CD4-positive, alpha-beta T cell treated with Interleukin-12 subunit alpha and Interleukin-12 subunit beta, for 1 hour (primary cell): ENCODE measurements at places on chromosomes 2 and 18.

DNA sequence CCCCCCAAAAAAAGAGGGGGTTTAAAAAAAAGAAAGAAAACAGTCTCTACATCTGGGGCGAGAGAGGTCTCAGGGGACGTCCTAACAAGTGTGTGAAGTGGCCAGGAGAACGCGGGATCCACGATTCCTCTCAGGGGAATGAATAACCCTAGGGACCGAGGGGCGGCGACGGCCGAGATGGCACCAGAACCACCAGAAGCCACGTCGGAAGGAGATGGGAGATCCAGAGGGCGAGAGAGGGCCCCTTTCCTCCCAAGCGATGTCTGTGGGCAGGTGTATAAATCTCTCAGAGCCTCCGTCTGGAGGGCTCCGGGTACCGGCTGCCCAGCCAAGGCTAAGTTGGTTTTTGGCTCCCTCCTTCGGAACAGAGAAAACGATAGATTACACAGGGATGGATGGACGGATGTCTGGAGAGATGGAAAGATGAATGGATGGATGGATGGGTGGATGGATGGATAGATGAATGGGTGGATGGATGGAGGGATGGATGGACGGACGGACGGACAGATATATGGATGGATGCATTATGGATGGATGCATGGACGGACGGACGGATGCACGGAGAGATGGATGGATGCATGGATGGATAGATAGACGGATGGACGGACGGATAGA, 1.7 kb downstream of the EPHA4 start:
- peak; percentile 27 for DNase-seq

- no peak for DNase-seq
These were observed 204.6 kb downstream of the ARHGAP15 start for GRCh38 chr2:143333847-143334246.

- DNase-seq, result no peak
These were observed 2.8 kb downstream of the C1D start for GRCh38 chr2:68059784-68060525.

GRCh38 chr2:189179570-189179950, at the start of gene COL5A2:
TSS of gene COL5A2 (minus strand) at chr2:189179761. CDS start at chr2:189179604, 157 bp downstream.
- DNase-seq, result no peak

- no peak for DNase-seq
These were observed 68.2 kb upstream of the CAB39 start for GRCh38 chr2:230644356-230644935.

DNA sequence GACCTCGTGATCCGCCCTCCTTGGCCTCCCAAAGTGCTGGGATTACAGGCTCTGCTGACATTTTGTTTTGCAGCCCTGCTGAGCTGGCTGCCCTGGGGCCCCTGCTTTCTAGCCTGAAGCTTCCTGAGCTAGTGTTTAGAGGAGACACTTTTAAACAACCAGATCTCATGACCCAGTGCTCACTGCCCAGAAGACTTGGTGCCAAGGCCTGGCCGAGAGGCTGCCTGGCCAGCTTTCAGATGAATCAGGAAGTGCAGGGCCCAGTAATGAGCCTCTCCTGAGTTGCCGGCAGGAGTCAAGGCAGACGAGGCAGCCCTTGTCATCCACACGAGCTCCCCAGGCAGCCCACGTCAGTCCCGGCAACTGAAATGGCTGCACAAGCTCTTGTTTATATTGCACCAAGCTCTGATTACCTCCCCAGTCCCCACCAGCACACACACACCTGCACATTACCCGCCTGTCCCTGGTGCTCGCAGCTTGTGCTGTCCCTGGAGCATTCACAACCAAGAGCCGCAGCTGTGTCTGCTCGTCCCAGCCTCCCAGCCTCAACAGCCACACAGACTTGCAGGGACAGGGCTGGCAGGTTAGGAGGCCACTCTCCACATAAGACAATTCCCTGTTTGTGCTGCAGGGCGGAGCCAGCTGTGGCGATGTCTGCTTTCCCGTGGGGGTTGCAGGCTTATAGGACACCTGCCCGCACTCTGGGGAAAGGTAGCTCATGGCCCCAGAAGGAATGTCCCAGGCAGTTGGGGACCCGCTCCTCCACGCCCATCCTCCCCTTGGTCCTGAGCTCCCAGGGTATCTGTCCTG, 331.2 kb upstream of the MYT1L start:
- no peak for DNase-seq

DNA sequence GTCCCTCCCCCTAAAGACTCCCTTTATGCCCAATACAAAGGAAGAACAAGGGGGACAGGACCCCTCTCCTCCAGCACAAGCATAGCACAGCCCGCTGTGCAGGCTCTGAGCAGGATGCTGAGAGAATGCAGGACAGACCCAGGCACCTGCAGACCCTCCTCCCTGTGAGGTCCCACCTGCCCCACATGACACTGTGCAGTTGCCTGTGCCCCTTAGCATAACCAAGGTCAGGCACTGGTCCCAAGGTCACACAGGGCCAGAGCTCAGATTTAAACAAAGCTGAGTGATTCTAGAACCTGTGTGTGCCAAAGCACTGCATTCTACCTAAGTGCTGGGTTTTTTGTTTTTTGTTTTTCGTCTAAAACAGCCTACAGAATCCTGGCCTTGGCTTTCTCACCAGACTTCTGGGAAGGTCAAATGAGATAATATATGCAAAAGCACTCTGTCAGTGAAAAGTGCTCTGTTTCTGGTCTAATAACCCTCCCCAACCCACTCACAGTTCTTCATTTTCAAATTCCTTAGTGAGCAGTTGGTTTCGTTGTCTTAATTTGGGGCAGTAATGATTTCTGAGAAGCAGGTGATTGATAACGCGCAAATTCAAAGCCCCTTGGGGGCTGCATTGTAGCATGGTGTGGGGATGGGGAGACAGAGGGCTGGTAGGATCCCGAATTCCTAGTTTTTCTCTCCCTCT, 125.7 kb downstream of the KCTD1 start:
- no peak for DNase-seq

DNA sequence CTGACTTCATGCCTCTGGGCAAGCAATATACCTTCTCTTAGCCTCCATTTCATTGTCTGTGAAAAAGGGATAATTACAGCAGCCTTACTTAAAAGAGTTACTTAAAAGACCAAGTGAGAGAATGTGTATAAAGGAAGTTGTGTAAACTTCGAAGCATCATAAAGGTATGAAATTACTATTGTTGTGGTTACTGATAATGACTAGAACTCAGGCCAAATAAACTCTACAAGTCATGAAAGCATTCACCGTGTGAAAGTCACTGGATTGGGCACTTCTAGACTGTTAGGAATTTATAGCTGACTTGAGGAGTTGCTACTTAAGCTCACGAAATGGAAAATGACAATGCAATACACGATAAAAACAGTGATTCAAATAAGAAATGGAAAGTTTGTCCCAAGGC, 67.4 kb upstream of the HAAO start:
- DNase-seq, result no peak

- DNase-seq, result no peak
These were observed 319.5 kb upstream of the NXPH2 start for GRCh38 chr2:139099721-139100120.

DNA sequence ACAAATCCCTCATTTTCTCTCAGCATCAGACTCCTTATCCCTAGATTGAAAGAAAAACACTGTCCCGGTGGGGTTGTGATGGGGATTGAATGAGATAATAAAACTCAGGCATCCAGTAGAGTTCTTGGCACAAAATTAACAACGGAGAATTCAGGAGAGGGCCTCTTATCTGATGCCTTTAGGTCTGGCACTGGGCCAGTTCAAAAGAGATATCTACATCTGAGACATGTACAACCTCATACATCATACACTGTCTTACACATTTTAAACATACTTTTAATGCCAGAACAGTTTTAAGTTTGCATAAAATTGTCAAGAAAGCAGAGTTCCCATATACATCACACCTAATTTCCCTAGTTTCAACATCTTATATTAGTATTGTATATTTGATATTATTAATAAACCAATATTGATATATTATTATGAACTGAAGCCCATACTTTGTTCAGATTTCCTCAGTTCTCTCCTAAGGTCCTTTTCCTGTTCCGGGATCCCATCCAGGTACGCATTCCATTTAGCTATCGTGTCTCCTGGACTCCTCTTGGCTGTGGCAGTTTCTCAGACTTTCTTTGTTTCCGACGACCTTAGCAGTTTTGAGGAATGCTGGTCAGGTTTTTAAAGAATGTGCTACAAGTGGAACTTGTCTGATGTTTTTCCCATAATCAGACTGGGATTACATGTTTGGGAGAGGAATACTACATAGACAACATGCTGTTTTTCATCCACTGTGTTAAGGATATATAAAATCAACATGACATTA, 27.8 kb downstream of the NXPH2 start:
- no peak for DNase-seq

- DNase-seq, result no peak
These were observed 227.0 kb upstream of the COPS8 start for GRCh38 chr2:236858661-236859060.

GRCh38 chr18:32048507-32049091, 30.0 kb downstream of the RNF125 start:
- peak; percentile 20 for DNase-seq

- DNase-seq, result no peak
These were observed 226.2 kb upstream of the TNP1 start for GRCh38 chr2:217086038-217086522.

DNA sequence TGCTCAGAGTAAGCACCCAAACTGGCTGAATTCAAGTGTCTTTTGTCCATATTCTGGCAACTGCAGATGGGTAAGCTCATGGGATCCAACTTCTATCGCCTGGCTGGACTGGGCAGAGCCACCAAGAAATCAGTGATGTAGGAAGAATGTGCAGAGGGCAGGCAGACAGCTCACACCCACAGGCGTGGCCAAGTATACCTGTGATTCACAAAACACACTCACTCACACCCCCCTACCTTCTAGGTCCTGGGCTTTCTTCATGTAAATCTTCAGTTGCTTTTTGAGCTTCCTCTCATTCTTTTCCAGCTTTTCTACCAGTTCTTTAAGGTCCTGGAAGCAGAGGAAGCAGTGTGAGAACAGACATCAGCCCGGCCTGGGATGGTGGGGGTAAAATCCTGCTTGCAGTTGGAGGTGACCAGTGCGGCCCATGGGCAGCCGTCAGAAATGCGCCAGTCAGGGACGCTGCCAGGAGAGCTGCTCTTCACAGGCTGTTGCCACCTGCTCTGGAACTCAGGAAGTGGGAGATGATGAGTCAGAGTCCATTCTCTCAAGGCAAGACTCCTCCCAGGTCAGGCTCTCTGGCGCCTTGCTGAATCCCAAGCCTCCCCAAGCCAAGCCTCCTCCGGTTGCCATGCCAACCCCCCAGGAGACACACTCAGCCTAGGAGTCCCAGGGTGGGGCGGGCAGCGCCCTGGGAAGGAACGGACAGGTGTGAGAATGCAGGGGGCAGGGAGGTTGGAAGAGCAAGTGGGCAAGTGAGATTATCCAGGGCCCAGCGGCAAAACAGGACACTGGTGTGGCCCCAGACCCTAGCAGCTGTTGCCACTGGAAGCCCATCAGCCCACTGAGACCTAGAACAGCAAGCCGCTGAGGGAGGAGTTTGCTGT, 36.2 kb upstream of the ACAA2 start:
- DNase-seq, result no peak
